ENCODE measurements at places on chromosomes 2 and 18. TPM values are rescaled to one million over a fixed set of nuclear protein-coding genes. Genes with fewer than 3 reads are reported as not detected.

DNA sequence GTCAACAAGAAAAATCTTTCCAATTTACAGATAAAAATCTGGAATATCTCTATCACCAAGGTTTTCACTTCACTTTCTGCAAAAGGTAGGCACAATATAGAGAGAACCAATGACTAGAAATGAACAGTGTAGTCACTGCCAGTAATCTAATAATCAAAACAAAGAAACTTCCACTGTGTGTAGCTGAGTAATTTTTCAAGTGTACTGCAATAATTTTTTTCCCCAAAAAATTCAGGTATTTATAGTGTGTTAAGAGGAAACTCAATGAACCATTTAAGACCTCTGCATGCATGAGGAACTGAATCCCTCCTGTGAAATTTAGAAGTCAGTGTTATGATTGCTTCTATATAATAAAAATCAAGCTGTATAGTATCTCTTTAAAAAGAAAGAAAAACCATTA, 121.8 kb downstream of the MEMO1 start:
- H3K27ac ChIP-seq = no peak overlapping the region
- no peaks in the 10 kb centered on the region for H3K4me1 ChIP-seq
- H3K27me3 ChIP-seq = no peaks in the 10 kb centered on the region
- H3K36me3 ChIP-seq = peaks cover 8% of the 10 kb centered on the region

- H3K27ac ChIP-seq = no peak overlapping the region
- H3K27me3 ChIP-seq = no peaks in the 10 kb centered on the region
- peak; percentile 54 for DNase-seq
- no peak overlapping the region for H3K4me3 ChIP-seq
- no peaks in the 10 kb centered on the region for H3K4me1 ChIP-seq
Measured at GRCh38 chr18:74652392-74652988, 54.8 kb downstream of the ZNF407 start.

- DNase-seq = no peak
- H3K36me3 ChIP-seq = no peaks in the 10 kb centered on the region
- H3K4me3 ChIP-seq = no peak overlapping the region
- no peaks in the 10 kb centered on the region for H3K27me3 ChIP-seq
- H3K27ac ChIP-seq = no peak overlapping the region
Measured at GRCh38 chr2:223633656-223634055, 31.5 kb upstream of the SCG2 start.

- no peak within 1 kb of the TSS for H3K4me3 ChIP-seq
- H3K27me3 ChIP-seq = no peaks in the 10 kb centered on the region
- no peak for DNase-seq
- no peaks in the 10 kb centered on the region for H3K4me1 ChIP-seq
Measured at GRCh38 chr2:79087785-79088364, at the start of gene REG1B. Gene REG1B, minus strand, starts transcription at chr2:79087993. Its CDS starts 381 bp downstream, at chr2:79087612.

DNA sequence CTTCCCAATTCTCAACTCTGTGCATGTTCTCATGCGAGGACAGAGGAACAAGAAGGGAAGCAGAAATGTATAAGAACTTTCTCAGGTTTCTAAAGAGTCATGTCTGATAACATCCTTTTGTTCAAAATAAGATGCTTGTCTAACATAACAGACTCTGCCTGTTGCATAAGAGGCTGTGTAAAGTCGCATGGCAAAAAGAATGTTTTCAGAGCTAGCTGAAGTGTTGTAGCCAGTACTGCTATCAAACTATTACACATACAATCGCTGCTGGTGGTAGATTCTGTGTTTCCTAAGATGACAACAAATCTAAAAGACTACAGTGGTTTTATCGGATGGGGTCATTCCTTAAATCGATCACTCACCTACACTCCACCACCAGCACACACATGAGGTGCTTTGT, 487.5 kb downstream of the IRS1 start:
- H3K36me3 ChIP-seq = no peaks in the 10 kb centered on the region
- DNase-seq = no peak
- no peak overlapping the region for H3K27ac ChIP-seq
- H3K4me3 ChIP-seq = no peak overlapping the region
- no peaks in the 10 kb centered on the region for H3K27me3 ChIP-seq

GRCh38 chr2:124838406-124838805, 813.3 kb downstream of the CNTNAP5 start:
- peaks cover 15% of the 10 kb centered on the region for H3K4me1 ChIP-seq
- H3K4me3 ChIP-seq = no peak overlapping the region
- no peaks in the 10 kb centered on the region for H3K27me3 ChIP-seq
- no peak overlapping the region for H3K27ac ChIP-seq
- no peaks in the 10 kb centered on the region for H3K36me3 ChIP-seq

- no peak for DNase-seq
- H3K36me3 ChIP-seq = peaks cover 59% of the 10 kb centered on the region
- no peak overlapping the region for H3K27ac ChIP-seq
Measured at GRCh38 chr2:182724656-182725055, 8.6 kb downstream of the DNAJC10 start.

Gene RNF144A
- total RNA-seq = 0.47 TPM

Gene FKBP1B
- total RNA-seq = 1.8 TPM

Gene SCYGR8
- not detected for total RNA-seq

Gene CYTIP
- not detected for total RNA-seq

Measured in MCF 10A (cell line).